ENCODE measurements at places on chromosomes 7 and 10.

DNA sequence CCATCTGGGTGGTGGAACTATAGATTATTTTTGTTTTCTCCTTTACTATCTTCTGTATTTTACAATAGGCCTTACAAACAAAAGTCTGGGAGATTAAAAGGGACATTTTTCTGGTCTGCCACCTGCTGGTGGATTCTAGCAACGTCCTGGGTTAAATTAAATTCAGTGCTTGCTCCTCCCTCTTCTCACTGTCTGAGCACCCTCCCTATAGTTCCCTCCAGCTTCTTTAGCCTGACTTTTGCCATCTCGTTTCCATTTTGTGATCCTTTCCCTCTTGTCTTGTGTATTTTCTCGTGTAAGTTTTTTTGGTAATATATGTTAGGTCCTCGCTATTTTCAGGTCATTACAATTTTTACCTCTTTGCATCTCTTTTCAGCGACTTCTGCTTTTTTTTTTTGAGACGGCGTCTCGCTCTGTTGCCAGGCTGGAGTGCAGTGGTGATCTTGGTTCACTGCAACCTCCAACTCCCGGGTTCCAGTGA lies 16.1 kb downstream of the ANKRD16 start:
- DNase-seq = peak; percentile 70

DNA sequence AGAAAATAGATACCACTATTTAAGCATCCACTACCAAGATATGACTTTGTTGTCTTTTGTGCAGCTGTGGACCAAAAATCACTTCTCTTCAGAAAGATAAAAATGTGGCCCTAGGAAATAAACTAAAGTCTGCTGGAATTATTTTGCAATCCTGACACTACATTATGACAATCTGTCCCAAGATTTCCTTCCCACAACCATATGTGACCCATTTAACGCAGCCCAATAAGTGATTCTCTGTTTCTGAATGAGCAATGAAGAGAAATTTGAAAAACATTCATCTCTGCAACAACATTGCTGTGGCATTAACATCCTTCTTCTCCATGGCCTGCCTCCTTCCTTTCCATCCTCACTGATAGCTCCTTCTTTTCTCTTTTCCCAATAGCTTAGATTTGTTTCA lies 212.0 kb downstream of the TSPAN12 start:
- DNase-seq = no peak

- no peak for DNase-seq
Observed at GRCh38 chr10:53737132-53737531, 964.5 kb upstream of the MBL2 start.

- no peak for DNase-seq
Observed at GRCh38 chr10:83229991-83230390, 909.3 kb upstream of the GHITM start.

- no peak for DNase-seq
Observed at GRCh38 chr10:67492317-67493019, 203.5 kb downstream of the CTNNA3 start.

Data from NCI-H1092 treated with DMSO at 0.1 percent for 48 hours (cell line).